ENCODE measurements at places on chromosomes 16 and 17.

DNA sequence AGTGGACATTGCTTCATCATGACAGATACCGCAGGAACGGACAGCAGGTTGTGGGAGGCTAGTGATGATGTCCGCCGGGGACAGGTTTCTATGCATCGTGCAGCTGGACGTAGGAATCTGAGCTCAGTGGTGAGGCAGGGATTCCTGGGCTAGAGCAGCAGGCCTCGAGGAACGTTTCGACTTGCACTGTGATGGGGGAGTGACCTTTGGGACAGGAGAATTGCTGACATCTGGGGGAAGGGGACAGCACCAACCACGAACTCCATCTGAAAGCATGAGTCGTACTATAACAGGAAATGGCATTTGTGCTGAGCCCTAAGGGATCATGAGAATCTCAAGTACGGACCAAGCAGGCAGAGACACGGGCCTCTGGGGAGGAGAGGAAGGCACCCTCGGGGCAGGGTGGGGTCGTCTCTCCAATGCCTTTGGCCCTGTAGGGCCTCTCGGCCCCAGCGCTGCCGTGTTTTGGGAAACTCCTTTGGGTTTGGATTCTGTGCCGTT lies 65.8 kb upstream of the ENDOV start:
- DNase-seq: no peak

- no peak for DNase-seq
These were observed 15.4 kb downstream of the ABCA10 start for GRCh38 chr17:69213059-69213813.

- no peak for DNase-seq
These were observed 9.2 kb upstream of the BAIAP2 start for GRCh38 chr17:81025741-81026129.

DNA sequence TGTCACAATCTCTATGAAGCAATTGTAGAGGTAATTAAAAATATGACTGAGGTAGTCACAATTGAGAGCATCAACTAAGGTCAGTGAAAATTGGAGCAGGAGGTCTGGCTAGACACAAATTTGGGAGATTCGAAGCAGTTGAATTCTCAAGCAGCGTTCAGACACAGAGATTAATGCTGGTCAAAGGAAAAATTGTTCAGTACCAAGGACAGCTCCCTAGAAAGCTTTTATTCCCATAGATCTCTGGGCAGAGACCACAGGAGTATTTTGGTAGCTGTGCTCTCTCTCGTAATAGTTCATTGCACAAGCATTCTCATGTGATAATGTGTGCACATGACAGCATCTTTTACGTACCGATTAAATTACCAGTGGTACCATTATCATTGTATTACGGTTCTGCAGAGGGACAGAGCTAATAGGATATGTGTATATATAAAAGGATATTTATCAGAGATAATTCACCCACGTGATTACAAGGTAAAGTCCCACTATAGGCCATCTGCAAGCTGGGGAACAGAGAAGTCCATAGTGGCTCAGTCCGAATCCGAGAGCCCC lies 387.5 kb upstream of the HSBP1 start:
- no peak for DNase-seq

DNA sequence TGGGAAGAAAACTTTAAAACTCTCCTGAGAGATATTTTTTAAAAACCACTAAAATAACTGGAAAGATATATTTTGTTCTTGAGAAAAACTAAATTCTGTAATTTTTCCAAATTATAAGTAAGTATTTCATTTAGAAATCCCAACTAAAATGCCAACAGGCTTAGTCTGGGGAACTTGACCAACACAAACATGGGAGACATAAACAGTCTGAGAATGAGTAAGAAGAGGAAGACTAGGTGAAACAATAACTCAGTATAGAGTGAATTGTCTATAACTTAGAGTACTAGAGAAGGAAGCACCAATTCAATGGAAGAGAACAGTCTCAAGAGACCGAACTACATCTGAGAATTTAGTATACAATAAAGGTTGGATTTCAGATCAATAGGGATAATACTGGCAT lies 2.9 kb downstream of the CMTM1 start:
- no peak for DNase-seq

GRCh38 chr17:29196769-29197515 lies 16.7 kb upstream of the MYO18A start:
- no peak for DNase-seq

GRCh38 chr16:68447653-68448359 lies 502 bp downstream of the SMPD3 start:
- no peak for DNase-seq
